GM13976 (cell line): ENCODE measurements at places on chromosomes 7 and 10.

DNA sequence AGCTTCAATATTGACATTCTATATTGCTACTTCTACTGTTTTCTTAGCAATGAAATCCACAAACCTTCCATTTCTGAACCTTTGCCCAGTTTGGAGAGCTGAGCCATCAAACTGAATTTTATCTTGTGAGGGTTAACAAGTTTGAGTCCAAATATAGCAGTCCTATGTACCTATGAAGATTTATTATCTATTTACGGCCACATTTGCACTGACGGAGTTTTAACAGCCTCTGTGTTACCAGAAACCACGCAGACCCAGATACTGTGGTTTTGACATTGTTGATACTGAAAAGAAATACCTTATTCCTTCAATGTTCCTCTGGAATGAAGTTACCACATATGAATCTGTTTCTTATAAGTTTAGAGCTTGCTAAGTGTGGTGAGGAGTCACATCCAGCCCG, 172.6 kb downstream of the FGFR2 start:
- no peak for DNase-seq

DNA sequence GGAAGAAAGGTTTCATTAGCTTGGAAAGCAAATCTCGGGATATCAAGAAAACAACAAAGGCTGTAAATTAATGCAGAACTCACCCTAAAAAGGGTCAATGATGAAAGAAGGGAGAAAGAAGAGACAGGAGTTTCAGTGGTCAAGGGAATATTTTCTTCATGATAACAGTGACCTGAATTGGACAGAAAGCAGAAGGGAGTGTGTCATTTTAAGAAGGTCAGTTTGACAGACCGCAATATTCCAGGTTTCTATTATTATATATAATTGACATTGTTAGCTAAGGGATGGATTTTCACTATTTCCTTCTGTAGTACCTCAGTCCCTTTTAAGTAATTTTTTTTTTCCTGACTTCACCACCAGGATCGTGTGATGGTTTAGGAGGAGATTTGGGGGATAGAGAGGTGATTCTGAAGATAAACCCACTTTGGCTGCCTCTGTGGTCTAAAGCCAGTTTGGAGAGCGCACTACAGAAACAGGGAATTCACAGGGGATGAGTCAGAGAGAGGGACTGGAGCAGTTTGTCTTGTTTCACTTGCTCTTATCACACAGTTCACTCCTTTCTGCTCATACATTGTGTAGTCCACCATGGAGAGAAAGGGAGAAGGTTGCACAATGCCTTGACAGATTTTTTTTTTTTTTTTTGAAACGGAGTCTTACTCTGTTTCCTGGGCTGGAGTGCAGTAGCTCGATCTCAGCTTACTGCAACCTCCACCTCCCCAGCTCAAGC, 417.9 kb downstream of the AUTS2 start:
- DNase-seq = no peak

DNA sequence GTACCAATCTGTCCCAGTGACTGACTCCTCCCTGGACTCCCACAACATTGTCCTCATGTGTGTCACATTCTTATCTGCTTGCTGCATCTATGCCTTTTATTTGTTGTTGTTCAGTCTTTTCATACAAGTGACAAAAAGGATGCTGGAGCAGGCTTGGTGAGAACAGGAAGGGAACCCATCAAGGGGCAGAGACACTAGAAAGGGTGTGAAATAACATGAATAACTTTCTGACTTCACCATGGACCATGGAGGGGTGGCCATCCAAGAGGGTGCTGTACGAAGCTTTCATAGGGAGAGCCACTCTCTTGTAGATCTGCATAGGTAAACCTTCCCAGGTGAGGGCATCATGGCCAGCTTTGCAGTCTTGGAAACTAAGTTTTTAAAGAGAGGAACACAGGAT, 14.5 kb downstream of the GIMAP8 start:
- DNase-seq = no peak

- peak; percentile 77 for DNase-seq
These were observed 593 bp upstream of the CUX1 start for GRCh38 chr7:101816595-101817470.

- peak; percentile 85 for DNase-seq
These were observed 648 bp upstream of the TMEM243 start for GRCh38 chr7:87220026-87220733.
